ENCODE measurements at places on chromosomes 11 and 22. TPM values are rescaled to one million over a fixed set of nuclear protein-coding genes. Genes with fewer than 3 reads are reported as not detected.

- no peak for DNase-seq
These were observed 70.2 kb upstream of the CREB3L1 start for GRCh38 chr11:46207270-46207669.

GRCh38 chr11:105610871-105611571 is 1.1 kb downstream of the GRIA4 start:
- peak; percentile 44 for DNase-seq

DNA sequence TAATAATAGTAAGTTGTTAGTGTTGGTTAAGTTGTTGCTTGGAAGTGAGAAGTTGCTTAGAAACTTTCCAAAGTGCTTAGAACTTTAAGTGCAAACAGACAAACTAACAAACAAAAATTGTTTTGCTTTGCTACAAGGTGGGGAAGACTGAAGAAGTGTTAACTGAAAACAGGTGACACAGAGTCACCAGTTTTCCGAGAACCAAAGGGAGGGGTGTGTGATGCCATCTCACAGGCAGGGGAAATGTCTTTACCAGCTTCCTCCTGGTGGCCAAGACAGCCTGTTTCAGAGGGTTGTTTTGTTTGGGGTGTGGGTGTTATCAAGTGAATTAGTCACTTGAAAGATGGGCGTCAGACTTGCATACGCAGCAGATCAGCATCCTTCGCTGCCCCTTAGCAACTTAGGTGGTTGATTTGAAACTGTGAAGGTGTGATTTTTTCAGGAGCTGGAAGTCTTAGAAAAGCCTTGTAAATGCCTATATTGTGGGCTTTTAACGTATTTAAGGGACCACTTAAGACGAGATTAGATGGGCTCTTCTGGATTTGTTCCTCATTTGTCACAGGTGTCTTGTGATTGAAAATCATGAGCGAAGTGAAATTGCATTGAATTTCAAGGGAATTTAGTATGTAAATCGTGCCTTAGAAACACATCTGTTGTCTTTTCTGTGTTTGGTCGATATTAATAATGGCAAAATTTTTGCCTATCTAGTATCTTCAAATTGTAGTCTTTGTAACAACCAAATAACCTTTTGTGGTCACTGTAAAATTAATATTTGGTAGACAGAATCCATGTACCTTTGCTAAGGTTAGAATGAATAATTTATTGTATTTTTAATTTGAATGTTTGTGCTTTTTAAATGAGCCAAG is 2.7 kb downstream of the NEAT1 start:
- DNase-seq: peak; percentile 77

- no peak for DNase-seq
These were observed 46.1 kb upstream of the JAM3 start for GRCh38 chr11:134022748-134023147.

DNA sequence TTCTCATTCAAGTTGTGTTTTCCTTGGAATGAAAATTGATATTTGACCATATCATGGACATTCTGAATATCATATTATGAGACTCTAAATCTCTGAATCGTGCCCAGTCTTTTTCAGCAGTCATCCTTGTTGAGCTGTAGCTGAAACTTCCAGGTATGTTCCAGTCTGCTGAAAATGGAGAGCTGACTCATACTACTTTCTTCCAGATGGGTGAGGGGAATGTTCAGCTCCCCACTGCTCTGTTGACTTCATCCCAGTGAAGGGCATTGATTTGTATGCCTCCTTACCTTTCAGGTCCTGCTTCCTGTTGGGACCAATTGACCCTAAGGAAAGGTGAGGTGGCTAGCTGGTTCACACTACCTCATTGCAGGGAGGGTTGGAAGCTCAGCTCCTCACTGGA is 3.5 kb downstream of the OR5P2 start:
- no peak for DNase-seq

- DNase-seq: no peak
These were observed 76.9 kb downstream of the PIWIL3 start for GRCh38 chr22:24697621-24698082.

DNA sequence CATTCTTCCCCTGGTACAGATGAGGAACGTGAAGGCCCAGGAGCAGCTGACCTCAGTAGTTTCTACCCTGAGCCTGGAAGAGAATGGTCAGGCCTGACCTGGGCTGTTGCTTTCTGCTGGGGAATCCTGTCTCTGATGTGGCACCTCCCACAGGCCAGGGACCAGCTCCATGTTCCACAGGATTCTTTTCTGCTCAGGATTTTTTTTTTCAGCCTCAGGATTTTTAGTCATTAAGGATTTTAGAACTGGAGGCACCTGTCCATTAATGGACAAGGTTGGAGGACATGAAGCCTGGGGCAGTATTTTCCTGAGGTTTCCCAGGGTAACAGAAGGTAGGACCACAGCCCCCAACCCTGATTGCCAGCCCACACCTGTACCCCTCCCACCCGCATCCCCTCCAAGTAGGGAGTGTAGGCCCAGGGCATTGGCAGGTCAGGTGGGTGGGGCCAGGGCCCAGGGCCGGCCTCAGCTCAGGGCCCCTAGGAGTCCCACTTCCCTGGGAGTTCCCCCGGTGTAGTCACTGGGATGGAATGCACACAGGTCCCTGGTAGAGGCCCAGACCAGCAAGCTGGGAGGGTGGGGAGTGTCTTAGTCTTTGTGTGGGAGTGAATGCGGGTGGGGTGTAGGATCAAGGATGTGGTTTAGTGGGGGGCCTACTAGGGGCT is 16.1 kb downstream of the BIK start:
- DNase-seq: peak; percentile 62

DNA sequence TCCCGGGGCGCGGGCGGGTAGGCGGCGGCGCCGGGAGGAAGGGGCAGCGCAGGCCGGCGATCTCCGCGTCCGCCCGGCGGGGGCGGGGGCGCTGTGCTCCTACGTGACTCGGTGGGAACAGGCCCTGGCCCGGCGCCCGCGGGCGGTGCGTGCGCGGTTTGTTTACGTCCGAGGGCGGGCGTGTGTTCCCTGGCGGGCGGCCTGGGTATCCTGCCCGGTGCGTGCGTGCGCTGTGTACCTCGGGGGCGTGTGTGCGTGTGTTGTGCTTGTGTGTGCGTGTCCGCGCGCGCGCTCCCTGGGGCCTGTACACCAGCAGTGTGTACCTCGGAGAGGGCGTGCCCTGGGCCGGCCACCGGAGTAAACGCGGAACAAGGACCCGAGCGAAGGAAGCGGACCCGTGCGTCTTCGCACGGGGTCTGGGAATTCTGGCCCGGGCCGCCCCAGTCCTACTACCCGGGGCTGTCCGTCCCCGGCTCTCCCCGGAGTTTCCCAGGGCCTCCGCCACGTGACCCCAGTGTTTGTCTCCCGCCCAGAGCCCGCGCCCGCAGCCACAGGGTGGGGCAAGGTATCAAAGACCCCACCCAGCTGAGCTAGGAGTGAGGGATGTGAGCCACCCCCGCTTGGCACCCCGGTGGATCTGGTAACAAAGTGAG is 769 bp downstream of the MAFF start:
- peak; percentile 79 for DNase-seq

GRCh38 chr22:20173772-20174171 is 22.9 kb upstream of the CCDC188 start:
- DNase-seq: no peak

- DNase-seq: no peak
These were observed 18.5 kb downstream of the PLEKHB1 start for GRCh38 chr11:73664877-73665276.

- peak; percentile 95 for DNase-seq
These were observed 678 bp upstream of the ZFP91 start for GRCh38 chr11:58578136-58578634.

- DNase-seq: peak; percentile 70
These were observed 209.2 kb upstream of the SEZ6L start for GRCh38 chr22:25959818-25960774.

- DNase-seq: peak; percentile 97
These were observed 96.5 kb upstream of the FGF3 start for GRCh38 chr11:69915501-69916250.

DNA sequence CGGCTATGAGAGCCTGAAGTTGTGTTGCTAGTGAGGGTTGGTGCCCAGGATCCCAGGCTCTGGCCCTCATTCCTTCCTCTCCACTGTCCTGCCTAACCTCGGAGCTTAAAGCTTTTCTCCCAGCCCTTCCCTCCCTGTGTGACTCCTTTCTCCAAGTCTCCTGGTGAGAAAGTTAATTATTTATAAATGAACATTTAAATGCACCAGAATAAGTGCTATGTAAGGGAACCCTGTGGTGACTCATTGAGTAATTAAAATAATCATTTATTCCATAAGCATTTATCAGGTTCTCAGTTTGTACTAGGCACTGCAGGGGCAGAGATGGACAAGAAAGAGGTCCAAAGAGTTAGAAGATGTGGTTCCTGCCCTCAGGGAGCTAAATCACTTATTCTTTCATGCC is 89.1 kb upstream of the ISX start:
- DNase-seq: no peak

GRCh38 chr11:96144553-96144952 is 198.4 kb downstream of the MAML2 start:
- DNase-seq: no peak

- DNase-seq: peak; percentile 81
These were observed 29.5 kb upstream of the FTH1 start for GRCh38 chr11:61996933-61997332.

- DNase-seq: no peak
These were observed 8.5 kb downstream of the P2RY6 start for GRCh38 chr11:73280626-73281025.

DNA sequence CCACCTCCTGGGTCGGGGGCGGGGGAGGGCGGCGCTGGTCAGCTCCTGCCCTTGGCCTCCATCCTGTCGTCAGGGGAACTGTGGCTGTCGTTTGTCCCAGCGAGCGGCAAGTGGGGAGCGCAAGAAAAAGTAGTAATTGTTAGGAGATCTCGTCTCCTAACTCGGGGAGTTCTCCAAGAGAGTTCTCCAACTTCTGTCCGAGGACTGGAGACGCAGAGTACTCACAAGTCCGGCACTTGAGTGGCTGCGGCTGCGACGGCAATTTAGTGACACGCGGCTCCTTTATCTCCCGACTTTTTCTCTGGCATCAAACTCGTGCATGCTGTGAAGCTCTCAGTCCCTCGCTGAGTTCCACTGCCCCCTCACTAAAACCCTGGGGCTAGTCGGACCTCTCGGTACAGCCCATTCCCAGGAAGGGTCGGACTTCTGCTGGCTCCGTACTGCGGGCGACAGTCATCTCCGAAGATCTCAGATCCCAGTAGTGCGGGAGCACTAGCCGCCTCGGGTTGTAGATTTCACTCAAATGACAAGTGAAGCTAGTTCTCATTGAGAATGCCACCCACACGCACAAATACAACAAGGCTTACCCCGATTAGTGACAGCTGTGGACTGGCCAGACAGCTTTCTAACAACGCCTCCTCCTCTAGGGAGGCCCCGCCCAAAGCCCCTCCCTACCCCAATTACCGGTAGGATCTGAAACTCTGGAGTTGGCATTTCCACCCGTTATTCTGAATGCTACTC is at the start of gene PGR:
PGR (minus strand) TSS at position 611 of the 741 bp plus-strand sequence. CDS start 743 bp downstream, outside the sequence.
- peak; percentile 72 for DNase-seq

GRCh38 chr11:74686792-74687191 is 44.4 kb downstream of the CHRDL2 start:
- DNase-seq: no peak

- no peak for DNase-seq
These were observed 11.8 kb downstream of the HIKESHI start for GRCh38 chr11:86313793-86314192.

GRCh38 chr11:85627332-85627997 is at the start of gene DLG2:
DLG2 (minus strand) TSS chr11:85627344.
- no peak for DNase-seq

DNA sequence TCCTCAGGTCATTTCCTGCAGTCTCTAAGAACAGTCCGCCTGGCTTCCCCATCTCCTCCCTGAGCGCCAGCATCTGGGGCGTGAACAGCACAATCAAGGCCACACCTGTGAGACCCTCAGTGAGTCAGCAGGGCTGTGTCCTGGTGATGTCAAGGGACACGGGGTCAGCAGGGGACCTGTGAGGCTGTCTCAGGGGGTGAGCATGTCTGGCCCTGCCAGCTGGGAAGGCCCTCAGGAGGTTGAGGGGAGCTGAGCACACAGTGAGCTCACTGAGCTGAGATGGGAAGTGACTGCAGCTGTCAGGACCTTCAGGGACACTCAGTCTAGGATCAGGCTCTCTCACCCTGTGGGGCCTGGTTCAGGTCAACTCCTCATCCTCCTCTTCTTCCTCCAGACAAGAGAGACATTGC is 46.6 kb upstream of the VPREB1 start:
- no peak for DNase-seq

DNA sequence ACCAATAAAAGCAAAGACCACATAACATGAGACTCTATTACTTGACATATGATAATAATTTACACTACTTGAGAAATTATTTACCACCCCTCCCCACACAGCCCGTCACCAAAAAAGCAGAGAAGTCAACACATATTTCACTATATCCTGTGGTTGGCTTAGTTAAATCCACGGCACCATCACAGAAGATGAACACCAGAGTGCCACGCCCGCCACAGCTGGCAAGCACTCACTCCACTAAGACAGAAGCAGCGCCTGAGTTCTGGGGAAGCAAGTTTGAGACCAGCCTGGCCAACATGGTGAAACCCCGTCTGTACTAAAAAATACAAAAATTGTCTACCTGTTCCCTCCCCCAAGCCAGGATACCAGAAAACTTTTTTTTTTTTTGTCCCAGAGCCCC is 53.1 kb downstream of the PACSIN2 start:
- no peak for DNase-seq

DNA sequence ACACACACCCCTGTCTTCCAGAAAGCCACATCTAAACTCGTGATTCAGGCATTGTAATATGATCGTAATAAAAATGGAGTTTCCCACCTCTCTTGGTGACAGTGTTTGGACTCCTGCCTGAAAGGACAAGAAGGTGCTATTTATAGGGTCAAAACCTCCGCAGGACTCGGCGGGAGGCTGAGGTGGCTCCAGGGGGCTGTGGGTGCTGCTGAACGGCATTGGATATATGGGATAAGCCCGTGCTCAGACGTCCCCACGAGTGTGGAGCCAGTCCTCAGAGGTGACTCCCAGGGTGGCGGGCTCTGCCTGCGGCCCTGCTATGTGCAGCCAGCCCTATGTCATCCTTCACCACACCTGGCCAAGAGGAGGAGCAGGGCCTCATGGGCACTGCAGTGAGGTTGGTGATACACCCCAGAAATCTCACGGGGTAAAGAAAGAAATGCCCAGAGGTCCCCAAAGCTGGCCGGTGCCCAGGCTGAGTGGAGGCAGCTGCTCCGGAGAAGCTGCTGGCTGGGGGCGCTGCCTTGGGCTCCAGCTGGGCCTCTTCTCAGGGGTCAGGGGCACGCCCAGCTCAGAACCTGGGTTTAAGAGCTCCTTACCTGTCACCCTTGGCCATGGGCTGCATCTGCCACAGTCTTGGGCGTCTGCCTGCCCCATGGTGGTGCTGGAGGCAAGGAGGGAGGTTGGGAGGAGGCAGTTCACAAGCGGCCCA is 5.1 kb upstream of the OSBPL5 start:
- DNase-seq: peak; percentile 51

The HEPN1 gene
- total RNA-seq: not detected

The RIC3 gene
- total RNA-seq: 25.3 TPM

The CNTF gene
- 3.7 TPM for total RNA-seq

The TRPM5 gene
- not detected for total RNA-seq

The PRG3 gene
- total RNA-seq: not detected

The ESAM gene
- 1.1 TPM for total RNA-seq

The KCNK4 gene
- not detected for total RNA-seq

The TTLL8 gene
- not detected for total RNA-seq

The GRAP2 gene
- 0.90 TPM for total RNA-seq

The OR2D2 gene
- total RNA-seq: 1.1 TPM

The NCAM1 gene
- 2.9 TPM for total RNA-seq

The CHST1 gene
- total RNA-seq: 1.0 TPM

The INCENP gene
- 52.4 TPM for total RNA-seq

Data from endodermal cell (in vitro differentiated cells).